NCI-H1436 (cell line): ENCODE measurements at places on chromosomes 7 and 10.
A peak's percentile ranks its signal among the peaks of the same experiment; 100 is the strongest.

GRCh38 chr10:73744664-73744975, 448 bp downstream of the SEC24C start:
- no peak for DNase-seq

DNA sequence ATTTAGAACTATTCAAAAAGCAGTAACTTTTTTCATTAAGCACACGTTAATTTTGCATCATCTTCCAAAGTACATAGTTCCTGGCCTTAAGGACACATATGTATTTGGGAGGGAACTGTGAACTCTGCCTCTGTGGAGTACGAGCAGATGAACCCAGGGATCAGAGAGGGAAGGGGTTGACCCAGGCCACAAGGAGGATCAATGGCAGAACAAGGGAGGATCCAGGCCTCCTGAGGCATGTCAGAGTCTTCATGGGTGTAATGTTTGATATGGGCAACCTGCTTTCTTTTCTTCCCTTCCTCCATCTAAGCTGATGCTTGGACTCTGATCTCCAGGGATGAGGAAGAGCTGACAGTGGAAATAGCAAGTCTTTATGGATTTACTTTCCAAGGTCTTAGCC, 164.0 kb downstream of the SH2D4B start:
- no peak for DNase-seq

GRCh38 chr10:110852947-110853346, 18.8 kb upstream of the PDCD4 start:
- DNase-seq, result no peak

DNA sequence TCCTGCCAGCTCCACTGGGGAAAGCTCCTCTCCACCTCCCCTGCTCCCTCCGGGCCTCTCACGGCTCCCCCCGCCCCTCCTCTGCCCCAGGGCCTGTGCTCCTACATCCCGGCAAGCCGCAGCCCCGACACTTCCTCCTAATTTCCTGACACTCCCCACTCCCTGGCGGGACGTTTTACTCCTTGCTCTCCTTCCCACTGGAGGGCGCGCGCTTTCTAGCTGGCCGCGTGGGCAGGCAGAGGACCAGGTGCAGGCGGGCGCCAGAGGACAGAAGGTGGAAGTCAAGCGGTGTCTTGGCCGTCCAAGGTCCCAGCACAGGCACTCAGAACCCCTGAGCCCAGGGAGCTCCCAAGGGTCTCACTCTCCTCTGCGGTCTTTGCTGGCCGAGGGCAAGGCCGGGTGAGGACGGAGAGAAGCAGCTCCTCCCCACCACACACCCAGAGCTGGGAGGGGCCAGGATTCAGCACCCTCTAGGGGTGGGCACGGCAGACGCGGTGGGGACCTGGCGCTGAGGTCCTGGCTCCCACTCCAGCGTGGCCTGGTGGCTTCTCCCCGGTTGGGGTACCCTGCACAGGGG, 19.1 kb downstream of the ADAM8 start:
- DNase-seq, result peak; percentile 64

- no peak for DNase-seq
Observed at GRCh38 chr7:39904077-39904486, 46.0 kb upstream of the CDK13 start.

GRCh38 chr7:36736899-36737211, 12.6 kb upstream of the AOAH start:
- DNase-seq, result no peak

GRCh38 chr7:37096341-37096740, 352.3 kb downstream of the ELMO1 start:
- DNase-seq, result no peak

DNA sequence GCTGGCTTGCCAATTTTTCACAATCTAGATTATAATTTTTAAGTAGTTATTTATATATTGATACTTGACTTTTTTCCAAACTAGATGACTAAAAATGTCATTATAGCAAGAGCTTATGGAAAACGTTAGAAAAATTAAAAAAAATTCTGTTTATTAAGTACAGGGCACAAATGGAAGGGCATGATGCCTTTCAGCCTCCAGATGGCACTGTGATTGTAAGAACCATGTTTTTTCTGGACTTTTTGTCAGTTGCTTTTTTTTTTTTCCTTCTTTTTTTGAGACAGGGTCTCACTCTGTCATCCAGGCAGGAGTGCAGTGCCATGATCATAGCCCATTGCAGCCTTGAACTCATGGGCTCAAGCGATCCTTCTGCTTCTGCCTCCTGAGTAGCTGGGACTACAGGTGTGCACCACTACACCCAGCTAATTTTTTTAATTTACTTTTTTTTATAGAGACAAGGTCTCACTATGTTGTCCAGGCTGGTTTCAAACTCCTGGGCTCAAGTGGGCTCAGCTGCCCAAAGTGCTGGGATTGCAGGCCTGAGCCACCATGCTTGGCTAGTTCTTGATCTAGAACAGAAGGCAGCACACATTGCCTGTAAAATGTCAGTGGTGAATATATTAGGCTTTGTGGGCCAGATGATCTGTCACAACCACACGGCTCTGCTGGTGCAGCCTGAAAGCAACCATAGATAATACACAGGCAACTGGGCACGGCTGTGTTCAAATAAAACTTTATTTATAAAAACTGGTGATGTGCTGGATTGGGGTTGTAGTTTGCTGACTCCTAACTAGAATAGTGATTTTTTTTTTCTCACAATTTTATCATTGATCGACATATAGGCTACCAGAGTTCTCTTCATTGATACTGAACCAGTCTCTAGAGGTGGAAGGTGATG, 27.4 kb downstream of the UCMA start:
- no peak for DNase-seq

DNA sequence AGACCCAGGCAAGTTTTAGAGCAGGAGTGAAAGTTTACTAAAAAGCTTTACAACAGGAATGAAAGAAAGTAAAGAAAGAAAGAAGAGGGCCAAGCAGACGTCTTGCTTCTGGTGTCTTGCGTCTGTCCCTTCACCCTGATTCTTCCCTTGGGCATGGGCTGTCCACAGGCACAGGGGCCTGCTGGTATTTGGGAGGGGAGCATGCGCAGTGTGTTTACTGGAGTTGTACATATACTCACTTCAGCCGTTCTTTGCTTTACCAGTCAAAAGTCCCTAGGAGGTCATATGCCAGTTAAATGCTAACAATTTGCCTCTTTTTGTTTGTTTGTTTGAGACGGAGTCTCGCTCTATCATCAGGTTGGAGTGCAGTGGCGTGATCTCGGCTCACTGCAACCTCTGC, 875.9 kb downstream of the REEP3 start:
- no peak for DNase-seq

DNA sequence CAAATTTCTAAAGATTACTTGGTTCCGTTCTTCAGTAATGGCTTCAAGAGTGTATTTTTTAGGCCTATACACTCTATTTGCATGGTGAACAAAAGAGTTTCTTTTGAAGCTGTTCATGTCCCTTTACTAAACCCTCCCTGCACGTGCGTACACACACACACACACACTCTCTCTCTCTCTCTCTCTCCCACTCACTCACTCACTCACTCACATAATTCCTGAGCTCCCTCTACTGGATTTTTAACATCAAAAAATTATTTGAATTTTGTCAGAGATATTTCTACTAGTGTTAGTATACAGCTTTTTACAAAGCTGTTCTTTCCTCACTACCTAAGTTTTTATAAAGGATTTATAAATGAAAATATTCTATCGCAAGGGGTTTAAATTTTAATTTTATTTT, 85.9 kb downstream of the UBE3C start:
- no peak for DNase-seq

DNA sequence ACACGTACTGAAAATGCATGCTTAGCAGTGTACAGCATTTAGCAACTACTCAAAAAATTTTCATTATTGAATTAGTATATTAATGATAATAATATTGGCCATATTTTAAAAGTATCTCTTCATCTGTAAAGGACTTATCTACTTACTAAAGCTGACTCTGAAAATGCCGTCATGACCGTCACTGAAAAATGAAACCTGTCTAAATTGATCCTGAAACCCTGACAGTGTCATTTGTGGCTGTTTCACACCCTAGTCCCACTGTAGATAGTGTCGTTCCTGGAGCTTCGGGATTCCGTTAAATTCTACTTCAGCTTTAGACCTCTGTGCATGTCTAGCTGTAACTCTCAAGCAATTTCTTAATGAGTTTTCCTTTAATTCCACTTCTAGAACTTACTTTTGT, 35.8 kb upstream of the EZH2 start:
- no peak for DNase-seq

GRCh38 chr7:11776039-11776438, 56.0 kb downstream of the THSD7A start:
- peak; percentile 84 for DNase-seq

DNA sequence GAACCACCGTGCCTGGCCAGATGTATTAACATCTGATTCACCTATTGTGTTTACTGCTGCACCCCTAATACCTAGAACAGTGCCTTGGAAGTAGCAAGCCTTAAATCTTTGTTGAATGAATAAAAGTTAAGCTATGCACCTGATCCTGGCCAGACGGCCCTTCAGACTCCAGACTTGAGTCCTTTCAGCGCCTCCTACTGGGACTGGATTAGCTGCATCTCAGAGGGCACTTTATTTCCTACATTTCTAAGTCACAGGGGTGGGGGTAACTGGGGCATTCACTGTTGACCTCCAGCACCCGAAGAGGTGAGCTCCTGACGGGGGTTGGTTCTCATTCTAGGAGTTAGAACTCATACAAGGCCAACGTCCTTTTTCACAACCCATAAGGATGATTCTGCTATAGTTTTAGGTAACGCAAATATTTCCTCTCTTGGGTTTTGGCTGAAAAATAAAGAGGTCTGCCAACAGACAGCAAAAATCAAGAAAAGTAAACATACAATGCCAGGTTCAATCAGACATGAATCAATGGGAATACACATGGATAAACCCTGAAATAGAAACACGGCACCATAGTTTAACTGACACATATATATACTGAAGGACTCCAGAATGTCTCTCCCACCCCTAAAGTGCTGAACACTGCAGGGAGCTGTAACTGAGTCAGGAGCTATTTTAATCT, 48.0 kb upstream of the DLG5 start:
- DNase-seq, result no peak

GRCh38 chr10:2462581-2462980, 604.8 kb upstream of the PFKP start:
- DNase-seq, result no peak

DNA sequence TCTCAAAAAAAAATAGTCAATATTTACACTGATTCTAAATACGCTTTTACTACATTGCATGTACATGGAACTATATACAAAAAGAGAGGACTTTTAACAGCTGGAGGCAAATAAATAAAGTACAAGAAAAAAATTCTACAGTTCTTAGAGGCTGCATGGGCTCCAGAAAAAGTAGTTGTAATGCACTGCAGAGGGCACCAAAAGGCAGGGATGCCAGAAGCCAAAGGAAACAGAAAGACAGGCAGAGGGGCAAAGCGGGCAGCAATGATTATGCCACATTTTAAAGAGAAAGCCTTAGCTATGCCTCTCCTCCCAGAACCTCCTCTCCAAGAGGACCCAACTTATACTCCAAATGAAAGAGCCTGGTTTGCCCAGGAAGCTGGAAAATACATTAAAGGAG, 11.6 kb upstream of the ADCK2 start:
- no peak for DNase-seq

GRCh38 chr7:5678295-5679047, 103.0 kb downstream of the RNF216 start:
- DNase-seq, result no peak

DNA sequence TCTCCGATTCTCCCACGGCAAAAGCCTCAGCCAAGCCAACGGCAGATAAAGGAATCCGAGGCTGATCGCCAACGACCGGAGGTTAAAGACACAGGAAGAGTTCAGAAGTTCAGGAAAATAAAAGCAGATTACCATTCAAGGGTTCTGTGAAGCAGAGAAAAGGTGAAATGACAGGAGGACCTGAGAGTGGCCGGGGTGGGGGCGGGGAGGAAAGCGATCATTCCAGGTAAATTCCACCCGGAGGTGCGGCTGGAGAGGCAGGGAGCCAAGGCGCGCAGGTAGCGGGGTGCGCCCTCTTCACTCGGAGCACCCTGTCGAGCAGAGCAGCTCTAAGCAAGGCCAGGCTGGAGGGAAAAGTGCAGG, 35.3 kb upstream of the SEPHS1 start:
- DNase-seq, result no peak

- peak; percentile 43 for DNase-seq
Observed at GRCh38 chr7:31466036-31466435, 47.9 kb upstream of the ITPRID1 start.

DNA sequence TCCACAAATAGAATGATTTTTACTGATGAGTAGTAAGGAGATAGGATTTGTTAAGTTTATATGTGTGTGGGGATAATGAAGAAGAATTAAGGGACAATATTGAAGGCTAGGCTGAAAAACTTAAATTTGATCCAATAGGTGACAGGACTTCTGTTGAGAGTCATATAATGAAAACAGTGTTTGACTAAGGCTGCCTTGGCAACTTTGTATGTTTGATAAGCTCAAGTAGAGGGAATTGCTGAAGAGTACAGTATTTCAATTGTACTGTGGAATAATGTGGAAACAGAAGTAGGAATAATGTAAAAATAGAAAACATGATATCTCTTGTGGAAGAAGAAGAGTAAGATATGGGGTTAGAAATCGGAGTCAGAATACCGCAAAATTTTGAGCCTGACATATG, 10.5 kb downstream of the R3HCC1L start:
- no peak for DNase-seq

DNA sequence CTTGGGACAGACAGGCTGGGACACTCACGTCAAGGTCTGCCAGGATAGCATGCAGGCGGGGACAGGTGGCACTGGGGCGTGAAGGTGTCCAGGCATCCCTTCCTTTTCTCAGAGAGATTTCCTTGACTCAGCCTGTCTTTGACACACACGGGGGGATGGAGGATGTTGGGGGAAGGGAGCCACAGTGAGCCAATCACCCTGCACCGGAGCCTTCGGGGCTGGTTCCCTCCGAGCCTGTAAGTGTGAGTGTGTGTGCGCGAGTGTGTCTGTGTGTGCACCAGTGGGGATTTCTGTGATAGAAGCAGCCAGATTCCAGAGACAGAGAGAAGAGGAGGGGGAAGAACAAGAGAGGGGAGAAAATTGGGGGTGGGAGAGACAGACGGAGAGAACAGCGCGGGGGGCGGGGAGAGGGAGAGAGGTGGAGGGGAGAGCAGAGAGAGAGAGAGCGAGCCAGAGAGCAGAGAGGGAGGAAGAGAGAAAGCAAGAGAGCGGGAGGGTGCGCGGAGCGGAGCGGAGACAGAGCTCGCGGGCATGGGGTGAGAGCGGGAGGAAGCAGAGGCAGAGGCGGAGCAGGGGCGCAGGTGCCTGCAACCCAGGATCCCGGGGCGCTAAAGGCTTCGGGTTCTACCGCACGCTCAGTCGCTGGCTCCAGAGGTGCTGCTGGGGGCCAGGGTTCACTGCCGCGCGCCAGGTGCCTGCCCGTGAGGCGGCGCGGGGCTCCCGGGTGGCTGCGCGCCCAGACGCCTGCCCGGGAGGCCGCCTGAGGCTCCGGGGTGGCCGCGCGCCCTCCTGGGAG, 466 bp upstream of the GPR26 start:
- DNase-seq, result no peak

DNA sequence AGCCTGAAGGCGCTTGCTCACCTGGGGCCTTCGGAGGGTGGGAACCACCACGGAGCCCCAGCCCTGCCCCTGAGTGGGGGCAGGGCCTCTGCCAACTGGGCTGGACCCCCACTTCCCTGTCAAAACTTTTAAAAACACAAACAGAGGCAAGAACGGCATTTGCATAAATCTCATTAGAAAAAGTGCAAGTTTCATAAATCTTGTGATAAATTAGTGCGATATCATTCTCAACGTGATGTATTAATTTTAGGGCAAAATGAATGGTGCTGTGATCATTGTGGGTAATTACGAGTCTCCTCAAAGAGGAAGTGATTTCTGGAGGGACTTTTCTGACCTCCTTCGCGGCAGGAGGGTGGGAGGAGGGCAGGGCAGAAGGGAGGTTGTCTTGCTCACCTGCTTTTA, 98.3 kb downstream of the CDH23 start:
- DNase-seq, result no peak
